ENCODE measurements at places on chromosomes 5 and 9. TPM values are rescaled to one million over a fixed set of nuclear protein-coding genes. Genes with fewer than 3 reads are reported as not detected.

DNA sequence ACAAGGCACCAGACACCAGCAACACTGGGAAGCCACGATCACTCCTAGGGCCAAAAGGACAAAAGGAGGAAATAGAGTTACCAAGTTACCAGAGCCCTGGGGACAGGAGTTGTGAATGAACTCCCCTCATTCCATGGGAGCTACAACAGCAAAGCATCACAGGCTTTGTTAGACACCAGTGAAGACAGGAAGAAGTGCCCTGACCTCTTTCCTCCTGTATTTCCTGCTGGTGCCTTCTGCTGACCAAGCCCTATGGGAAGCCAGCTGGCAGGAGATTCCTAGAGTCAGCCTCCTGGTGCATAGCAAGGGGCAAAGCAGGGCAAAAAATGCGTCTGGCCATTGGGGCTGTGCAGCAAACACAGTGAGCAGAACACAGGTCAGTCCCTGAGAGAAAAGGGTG lies 374.7 kb downstream of the ZSWIM6 start:
- no peak for DNase-seq

PDCD1LG2 gene
- not detected for total RNA-seq

DNA sequence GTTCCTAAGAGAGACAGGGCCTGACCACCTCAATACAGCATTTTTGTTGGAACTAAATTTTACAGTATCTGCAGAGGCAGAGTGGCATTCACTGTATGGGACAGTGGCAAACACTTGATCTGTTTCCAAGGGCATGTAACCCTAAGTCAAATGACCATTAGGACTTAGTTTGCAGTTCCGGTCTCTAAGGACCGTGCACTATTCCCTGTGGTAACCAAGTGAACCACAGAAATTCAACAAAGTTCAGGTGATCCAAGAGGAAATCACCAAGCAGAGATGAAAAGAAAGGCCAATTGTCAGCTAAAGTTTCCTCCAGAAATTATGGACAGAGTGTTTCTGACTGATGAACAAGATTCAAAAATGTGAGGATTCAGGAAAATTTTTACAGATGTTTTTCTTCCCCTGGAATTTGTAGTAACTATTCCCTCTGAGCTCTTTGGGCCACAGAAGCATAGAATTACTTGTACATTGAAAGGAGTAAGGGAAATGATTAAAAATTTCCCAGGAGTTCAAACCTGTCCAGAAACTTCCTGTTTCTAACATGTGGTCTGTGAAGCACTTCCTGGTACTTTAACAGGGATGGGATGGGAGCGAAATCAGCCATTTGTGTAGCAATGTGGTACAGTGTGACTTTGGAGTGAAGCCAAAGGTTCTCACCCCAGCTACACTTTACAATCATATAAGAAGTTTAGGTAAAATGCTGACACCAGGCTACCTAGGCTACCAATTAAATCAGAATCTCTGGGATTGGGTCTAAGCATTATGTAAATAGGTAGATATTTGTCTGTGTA lies 266.1 kb upstream of the MAP3K1 start:
- no peak for DNase-seq

HTR1A gene
- total RNA-seq = not detected

DNA sequence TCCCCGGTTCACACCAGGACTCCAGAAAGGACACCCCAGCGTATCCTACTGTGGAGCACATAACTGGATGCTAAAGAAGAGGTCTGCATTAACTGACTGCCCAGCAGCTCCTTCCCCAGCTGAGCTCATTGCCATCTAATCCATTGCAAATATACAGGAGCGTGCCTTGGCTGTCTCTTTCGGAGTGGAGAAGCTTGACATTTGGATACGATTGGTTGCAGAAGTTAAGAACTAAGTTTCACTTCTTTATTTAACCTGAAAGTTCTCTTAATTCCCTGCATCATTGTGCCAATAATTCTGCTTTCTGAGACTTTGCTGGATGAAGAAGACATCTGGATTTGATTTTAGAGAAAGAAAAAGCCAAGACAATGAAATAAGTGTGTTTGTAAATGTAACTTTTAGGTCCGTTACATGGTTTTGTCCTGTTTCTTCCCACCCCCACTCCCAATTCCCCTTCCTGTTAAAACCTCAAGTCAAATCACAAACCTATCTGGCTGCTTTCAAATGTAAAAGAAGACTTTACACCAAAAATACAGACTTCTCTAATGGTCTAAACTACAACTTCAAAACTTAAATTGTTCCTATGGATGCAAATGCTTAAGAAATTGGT lies 33.9 kb downstream of the TAS2R1 start:
- DNase-seq = no peak

GRCh38 chr9:87370049-87370685 lies 127.5 kb upstream of the DAPK1 start:
- no peak for DNase-seq

- no peak for DNase-seq
These were observed 459.4 kb upstream of the PTPRD start for GRCh38 chr9:11072176-11072575.

PCDHGA6 gene
- 1.8 TPM for total RNA-seq

DNA sequence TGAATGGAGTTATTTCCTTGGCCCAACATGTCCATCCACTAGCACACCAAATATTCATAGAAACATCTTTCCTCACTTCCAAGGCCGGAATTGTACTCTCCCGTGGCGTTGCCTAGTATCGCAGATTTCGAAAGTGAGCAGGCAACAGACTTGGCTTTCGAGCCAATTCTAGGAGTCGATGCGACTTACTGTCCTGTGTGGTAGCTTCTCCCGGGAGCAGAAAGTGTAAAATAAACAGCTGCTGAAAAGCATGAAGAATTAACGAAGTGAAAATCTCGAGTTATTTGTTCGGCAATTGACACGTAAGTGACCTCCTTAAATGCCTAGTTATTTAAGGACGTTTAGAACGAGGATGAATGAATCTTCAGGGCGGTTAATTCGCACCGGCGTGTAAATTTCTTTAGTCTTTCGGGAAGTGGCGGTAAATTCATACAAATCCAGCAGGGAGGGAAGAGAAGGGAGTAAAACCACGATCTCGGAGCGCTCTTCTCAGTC lies 449 bp upstream of the PCSK5 start:
- DNase-seq = peak; percentile 32
